ENCODE measurements at places on chromosomes 16 and 17.

DNA sequence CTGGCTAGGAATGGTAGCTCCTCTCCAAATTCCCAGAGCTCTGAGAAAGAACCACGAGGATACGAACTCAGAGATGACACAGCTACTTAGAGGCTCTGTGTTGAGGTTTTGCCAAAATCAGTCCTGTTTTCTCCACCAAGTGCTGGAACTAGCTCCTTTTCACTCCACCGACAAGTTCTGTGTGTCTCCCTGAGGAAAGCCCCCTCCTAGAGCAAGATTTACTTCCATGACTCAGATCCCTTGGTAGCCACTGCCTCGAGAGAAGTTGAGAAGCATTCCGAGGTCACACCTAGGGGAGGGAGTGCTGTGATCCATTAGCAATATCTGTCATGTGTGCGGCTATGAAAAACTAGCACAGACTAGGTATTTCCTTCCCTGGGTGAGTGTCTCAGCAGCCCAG lies 30.6 kb downstream of the IL21R start:
- no peak for DNase-seq

GRCh38 chr17:38420518-38420917 lies 7.7 kb upstream of the ARHGAP23 start:
- no peak for DNase-seq

- no peak for DNase-seq
Measured at GRCh38 chr16:9279291-9280068, 188.0 kb downstream of the HAPSTR1 start.

DNA sequence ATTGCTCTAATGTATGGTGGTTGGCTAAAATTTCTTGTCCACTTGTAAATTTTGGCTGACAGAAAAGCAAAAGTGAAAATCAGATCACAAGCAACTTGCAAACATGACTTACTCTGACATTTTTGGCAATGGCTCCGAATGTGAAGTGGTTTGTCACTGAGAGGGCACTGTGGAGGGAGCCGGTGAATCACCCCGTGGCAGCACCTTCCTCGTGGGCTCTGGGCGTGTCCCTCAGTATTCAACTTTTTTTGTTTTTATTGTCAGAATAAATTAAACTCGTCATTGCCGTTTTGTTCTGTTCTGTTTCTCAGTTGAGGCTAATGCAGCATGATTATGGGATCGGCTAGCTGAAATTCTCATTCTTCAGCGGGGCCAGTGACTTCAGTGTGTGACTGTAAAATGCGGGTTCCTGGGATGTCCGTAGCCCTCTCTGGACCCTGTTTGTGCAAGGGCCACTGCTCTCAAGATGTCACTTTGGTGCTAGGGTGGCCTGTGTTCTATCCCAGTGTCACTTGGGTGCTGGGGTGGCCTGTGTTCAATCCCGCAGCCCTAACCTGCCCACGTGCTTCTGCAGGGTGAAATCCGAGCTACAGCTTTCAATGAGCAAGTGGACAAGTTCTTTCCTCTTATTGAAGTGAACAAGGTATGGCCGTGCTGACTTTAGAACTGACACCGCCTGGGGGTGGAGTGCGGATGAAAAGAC lies 48.8 kb downstream of the RPA1 start:
- DNase-seq: no peak

DNA sequence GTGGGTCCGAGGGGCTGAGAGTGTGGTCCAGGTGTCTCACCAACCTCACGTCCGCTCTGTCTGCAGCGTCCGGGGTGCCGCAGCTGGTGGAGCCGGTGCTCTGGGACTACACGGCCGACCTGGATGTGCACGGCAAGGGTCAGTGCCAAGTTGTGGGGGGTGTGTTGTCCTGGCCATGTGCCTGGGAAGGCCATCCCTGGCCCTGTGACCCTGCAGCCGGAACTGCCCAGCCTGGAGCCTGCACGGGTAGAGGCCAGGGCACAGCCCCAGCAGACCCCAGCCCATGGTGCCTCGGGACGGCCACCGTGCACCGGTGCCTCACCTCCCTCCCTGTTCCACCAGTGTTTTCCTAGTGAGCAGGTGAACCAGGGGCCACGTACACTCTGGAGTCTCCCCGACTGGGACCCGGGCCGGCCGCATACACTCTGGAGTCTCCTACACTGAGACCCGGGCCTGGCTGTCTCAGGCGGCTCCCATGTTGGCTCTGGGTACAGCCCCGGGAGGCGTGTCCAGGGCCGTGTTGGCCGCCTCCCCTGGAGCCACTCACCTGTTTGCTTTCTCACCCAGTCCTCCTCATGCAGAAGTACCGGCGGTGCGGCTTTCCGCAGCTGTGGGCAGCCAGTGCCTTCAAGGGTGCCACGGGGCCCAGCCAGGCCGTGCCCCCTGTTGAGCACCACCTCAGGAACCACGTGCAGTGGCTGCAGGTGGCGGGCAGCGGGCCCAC lies 13.8 kb downstream of the CYBC1 start:
- DNase-seq: no peak

DNA sequence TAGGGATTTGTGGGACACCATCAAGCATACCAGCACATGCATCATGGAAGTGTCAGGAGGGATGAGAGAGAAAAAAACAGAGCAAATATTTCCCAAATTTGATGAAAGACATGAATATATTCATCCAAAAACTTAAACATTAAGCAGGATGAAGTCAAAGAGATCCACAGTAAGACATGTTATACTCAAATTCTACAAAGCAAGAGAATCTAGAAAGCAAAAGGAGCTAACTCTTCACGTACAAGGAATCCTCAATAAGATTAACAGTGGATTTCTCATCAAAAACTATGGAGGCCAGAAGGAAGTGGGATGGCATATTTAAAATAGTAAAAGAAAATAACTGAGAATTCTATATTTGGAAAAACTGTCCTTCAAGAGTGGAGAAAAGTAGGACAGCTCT lies 374.8 kb downstream of the ZFHX3 start:
- no peak for DNase-seq

Data from CD4-positive, alpha-beta T cell treated with Interleukin-10 for 1 hour (primary cell).